ENCODE measurements at places on chromosomes 7 and 10.

- no peak for DNase-seq
Measured at GRCh38 chr7:143379611-143380259, 1.4 kb upstream of the ZYX start.

GRCh38 chr10:83555264-83555663 is 584.0 kb upstream of the GHITM start:
- DNase-seq: no peak

DNA sequence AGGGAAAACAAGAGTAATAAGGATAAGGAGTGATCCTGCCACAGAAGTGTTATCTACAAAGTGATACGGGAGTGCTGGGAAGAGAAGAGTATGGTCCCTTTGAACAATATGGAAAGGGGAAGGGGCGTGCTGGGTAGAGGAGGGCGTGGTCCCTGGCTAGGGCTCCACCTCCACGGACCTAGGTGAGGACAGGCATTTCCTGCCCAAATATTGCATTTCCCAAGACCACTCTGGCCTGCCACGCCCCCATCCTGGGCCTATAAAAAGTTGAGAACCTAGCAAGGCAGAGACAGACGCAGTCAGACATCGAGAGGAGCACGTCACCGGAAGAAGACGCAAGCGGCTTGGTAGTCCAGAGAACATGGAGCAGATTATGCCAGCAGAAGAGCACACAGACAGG is 22.8 kb downstream of the VSTM4 start:
- DNase-seq: no peak

GRCh38 chr10:73238990-73239566 is 8.0 kb downstream of the DNAJC9 start:
- no peak for DNase-seq

GRCh38 chr10:8174762-8175161 is 120.3 kb downstream of the GATA3 start:
- no peak for DNase-seq

DNA sequence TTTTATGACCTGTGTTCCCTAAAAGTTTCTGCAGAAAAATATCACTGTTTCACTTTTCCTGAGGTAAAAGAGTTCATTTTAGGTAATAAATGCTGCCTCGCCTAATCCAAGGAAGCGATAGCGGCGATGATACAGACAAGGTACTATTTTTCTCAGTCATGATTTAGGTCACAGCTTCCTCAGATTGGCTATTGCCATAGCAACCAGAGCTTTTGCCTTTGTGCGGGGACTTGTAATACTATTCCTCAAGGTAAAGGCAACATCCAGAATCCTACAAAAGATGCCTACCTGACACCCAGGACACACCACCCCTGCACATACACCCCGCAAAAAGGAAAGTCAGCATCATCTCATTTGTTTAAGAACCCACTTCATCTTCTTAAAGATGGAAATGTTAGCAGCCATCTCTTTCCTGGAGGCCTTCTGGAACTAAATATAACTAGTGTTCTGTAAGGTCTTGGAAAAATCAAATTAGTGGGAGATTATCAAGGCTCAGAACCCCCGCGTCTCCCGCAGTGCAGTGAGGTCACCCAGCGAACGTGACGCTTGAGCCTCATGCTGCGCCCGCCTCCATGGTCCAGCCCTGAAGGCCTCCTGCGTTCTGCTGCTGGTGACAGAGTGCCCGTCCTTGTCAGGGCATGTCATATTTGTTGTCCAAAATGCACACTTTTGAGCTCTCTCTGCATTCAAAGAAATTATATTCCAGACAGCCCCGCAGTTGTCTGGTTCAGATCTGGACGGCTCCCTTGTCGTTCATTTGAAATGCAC is 402.0 kb upstream of the RNF32 start:
- no peak for DNase-seq

GRCh38 chr10:75737580-75737949 is 306.1 kb downstream of the LRMDA start:
- no peak for DNase-seq

- no peak for DNase-seq
Measured at GRCh38 chr10:13238271-13239077, 4.3 kb upstream of the UCMA start.

GRCh38 chr7:157708919-157709295 is 372.1 kb downstream of the DNAJB6 start:
- DNase-seq: no peak

GRCh38 chr10:29923416-29923965 is 135.9 kb downstream of the JCAD start:
- DNase-seq: no peak

GRCh38 chr7:121042899-121043298 is 54.4 kb downstream of the CPED1 start:
- no peak for DNase-seq

DNA sequence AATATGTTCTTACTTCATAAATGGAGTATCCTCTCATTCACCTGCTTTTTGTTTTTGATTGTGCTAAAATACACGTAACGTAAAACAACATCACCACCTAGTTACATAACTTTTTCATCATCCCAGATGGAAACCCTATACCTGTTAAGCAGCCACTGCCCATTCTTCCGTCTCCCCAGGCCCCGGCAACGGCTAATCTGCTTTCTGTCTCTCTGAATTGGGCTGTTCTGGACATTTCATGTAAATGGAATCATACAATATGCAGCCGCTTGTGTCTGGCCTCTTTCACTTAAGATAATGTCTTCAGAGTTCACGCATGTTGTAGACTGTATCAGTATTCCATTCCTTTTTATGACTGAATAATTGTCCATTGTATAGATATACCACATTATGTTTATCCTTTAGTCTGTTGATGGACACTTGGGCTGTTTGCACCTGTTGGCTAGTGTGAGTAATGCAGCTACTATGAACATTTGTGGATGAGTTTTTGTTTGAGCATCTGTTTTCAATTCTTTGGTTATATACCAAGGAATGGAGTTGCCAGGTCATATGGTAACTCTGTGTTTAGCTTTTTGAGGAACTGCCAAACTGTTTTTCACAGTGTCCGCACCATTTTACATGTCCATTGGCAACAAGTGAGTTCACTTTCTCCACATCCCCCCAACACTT is 14.1 kb upstream of the SUN1 start:
- DNase-seq: peak; percentile 70

DNA sequence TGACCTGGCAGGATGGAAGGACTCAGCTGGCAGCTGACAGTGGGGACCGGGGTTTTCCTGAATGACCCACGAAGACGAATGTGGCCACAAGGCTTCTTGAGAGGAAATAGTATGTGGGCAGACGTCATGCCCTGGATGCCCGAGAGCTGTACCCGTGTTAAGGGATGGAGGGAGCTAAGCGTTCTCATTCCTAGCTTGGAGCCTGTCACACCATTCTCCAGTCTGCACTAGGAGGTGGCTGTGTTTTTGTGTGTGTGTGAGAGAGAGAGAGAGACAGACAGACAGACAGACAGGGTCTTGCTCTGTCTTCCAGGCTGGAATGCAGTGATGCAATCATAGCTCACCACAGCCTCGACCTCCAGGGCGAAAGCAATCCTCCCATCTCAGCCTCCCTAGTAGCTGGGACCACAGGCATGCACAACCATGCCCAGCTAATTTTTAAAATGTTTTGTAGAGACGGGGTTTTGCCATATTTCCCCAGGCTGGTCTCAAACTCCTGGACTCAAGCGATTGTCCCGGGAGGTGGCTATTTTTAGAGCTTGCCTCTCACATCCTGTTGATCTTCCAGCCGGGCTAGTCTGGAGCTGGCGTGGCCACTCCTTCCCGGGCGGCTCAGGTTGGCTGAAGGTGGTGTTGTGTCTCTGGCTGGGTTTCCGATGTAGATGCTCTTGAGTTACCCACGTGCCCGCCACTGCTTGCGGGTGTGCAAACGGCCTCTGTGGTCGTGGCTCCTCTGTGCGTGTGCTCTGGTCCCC is 2.1 kb downstream of the AMZ1 start:
- DNase-seq: peak; percentile 65

GRCh38 chr7:101733713-101734475 is 83.5 kb upstream of the CUX1 start:
- no peak for DNase-seq

DNA sequence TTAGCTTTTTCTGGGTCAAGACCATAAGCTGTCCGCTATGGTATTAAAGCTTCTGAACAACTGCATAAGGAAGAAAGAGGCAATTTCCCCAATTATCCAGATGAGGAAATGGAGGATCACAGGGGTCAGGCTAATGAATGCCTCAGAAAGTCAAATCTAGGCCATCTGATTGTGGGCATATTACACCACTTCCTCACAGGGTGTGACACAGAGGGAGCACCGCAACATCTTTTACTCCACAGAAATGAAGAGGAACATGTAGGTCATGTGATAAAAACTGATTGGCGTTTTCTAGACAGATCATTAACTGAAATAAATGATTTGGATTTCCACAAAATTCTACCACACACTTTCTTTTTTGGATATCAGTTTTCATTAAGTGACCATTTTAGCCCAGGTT is 384.4 kb downstream of the PARD3 start:
- no peak for DNase-seq

- DNase-seq: peak; percentile 94
Measured at GRCh38 chr7:106848851-106849442, 16.1 kb upstream of the PIK3CG start.

- DNase-seq: no peak
Measured at GRCh38 chr7:33940503-33940902, 35.2 kb downstream of the BMPER start.

GRCh38 chr10:93255546-93255945 is 181.9 kb downstream of the CYP26A1 start:
- no peak for DNase-seq

GRCh38 chr10:36141856-36142560 is 499.9 kb upstream of the FZD8 start:
- DNase-seq: no peak

DNA sequence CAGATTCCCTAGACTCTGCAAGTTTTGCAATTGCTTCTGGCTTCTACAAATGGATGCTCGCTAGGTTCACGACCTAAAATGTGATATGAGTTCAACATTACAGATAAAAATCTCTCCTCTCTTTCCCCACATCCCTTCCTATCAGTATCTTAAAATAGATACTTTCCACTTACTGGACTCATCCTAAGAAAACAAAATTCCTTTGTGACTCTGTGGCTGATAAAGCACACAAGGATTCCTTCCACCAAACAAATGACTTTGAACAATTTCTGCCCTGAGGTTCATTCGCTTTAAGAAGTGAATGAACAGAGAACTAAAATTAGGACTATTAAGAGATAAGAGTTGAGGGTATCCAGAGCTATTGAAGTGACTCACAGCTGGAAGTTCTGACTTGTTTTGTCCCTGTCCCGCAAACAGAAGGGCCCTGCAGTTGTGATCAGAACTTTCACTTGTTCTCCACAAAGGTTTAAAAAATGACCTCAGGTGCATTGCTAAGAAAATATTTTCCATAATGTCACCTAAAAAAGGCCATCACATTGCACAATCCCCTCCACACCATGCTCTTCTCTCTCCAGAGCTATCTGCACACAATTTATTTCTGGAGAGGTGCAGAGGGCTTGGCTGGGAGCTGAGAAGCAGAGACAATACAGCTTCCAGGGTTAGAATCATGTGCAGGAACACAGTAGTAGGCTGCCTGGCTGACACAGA is 96.1 kb downstream of the PIP4K2A start:
- peak; percentile 85 for DNase-seq

- peak; percentile 91 for DNase-seq
Measured at GRCh38 chr10:69061305-69062161, 26.4 kb upstream of the SRGN start.

- no peak for DNase-seq
Measured at GRCh38 chr10:50346942-50347341, 95.6 kb upstream of the ASAH2 start.

- peak; percentile 9 for DNase-seq
Measured at GRCh38 chr7:99514050-99514449, 9.6 kb downstream of the ZKSCAN5 start.

- DNase-seq: peak; percentile 76
Measured at GRCh38 chr10:69869291-69869961, 67.7 kb downstream of the COL13A1 start.

GRCh38 chr7:92013611-92014010 is 72.9 kb downstream of the AKAP9 start:
- DNase-seq: no peak
